ENCODE measurements at places on chromosomes 11 and 22. TPM values are rescaled to one million over a fixed set of nuclear protein-coding genes. Genes with fewer than 3 reads are reported as not detected.

The FOLR2 gene
- 32.2 TPM for total RNA-seq

The TCF20 gene
- 34.4 TPM for total RNA-seq

The FIBIN gene
- total RNA-seq: 21.7 TPM

The TTC36 gene
- total RNA-seq: not detected

The STIM1 gene
- total RNA-seq: 114 TPM

The OR52H1 gene
- not detected for total RNA-seq

The ACTN3 gene
- total RNA-seq: not detected

The ATL3 gene
- total RNA-seq: 49.4 TPM

The GDPD4 gene
- 0.07 TPM for total RNA-seq

The YPEL4 gene
- total RNA-seq: 7.6 TPM

The OR51E1 gene
- total RNA-seq: not detected

The PNPLA3 gene
- 1.3 TPM for total RNA-seq

The ZDHHC8 gene
- 2.4 TPM for total RNA-seq

The HEPACAM gene
- not detected for total RNA-seq

The ANKRD42 gene
- 13.0 TPM for total RNA-seq

The CEND1 gene
- total RNA-seq: not detected

The ANO5 gene
- 5.8 TPM for total RNA-seq

The C11orf91 gene
- total RNA-seq: not detected
